ENCODE measurements at places on chromosomes 6 and 20. TPM values are rescaled to one million over a fixed set of nuclear protein-coding genes. Genes with fewer than 3 reads are reported as not detected.

The UNC5CL gene
- 0.12 TPM for total RNA-seq

The OR2H2 gene
- total RNA-seq, result not detected

The ESR1 gene
- total RNA-seq, result 8.2 TPM

The CAGE1 gene
- total RNA-seq, result 0.11 TPM

The FRS3 gene
- 1.5 TPM for total RNA-seq

The RAD21L1 gene
- not detected for total RNA-seq

The SAMD10 gene
- total RNA-seq, result 0.87 TPM

The SAMD3 gene
- 14.4 TPM for total RNA-seq

The GMNN gene
- 18.1 TPM for total RNA-seq

The UST gene
- total RNA-seq, result 27.1 TPM

The SLC18B1 gene
- total RNA-seq, result 6.3 TPM

The CLPSL2 gene
- total RNA-seq, result not detected

The OPRL1 gene
- total RNA-seq, result 1.1 TPM

The C20orf141 gene
- total RNA-seq, result not detected

The GGTLC1 gene
- total RNA-seq, result not detected

The ATP9A gene
- 13.9 TPM for total RNA-seq

The SOX18 gene
- 0.12 TPM for total RNA-seq

The C20orf144 gene
- total RNA-seq, result 0.11 TPM

The XKR7 gene
- not detected for total RNA-seq

The RBM24 gene
- total RNA-seq, result 7.0 TPM

The CALHM4 gene
- not detected for total RNA-seq

The RIMS1 gene
- 0.33 TPM for total RNA-seq

The MYO6 gene
- total RNA-seq, result 17.0 TPM

All from uterine smooth muscle cell (primary cell).